A549 treated with AZD2906 at 1 μM for 4 hours (cell line): ENCODE measurements at places on chromosomes 13 and 19. TPM values are rescaled to one million over a fixed set of nuclear protein-coding genes. Genes with fewer than 3 reads are reported as not detected.

KLHL1 gene
- not detected in 5 replicates for total RNA-seq

ZNF709 gene
- 0.01 to 0.02 TPM (median 0.02 TPM) in 3 of 5 replicates, not detected in the others for total RNA-seq

ZNF91 gene
- total RNA-seq = 0.09 to 0.38 TPM (median 0.15 TPM) in 5 replicates

GRIK5 gene
- 0.23 to 0.66 TPM (median 0.42 TPM) in 5 replicates for total RNA-seq

ZNF534 gene
- not detected in 5 replicates for total RNA-seq

CNN1 gene
- total RNA-seq = 0.24 to 0.44 TPM (median 0.37 TPM) in 5 replicates

ZNF627 gene
- total RNA-seq = 2.7 to 5.8 TPM (median 3.6 TPM) in 5 replicates

SLITRK5 gene
- 0.51 to 0.63 TPM (median 0.57 TPM) in 5 replicates for total RNA-seq

ATP4A gene
- total RNA-seq = 0.06 to 0.14 TPM (median 0.13 TPM) in 4 of 5 replicates, not detected in the other

GJB2 gene
- total RNA-seq = 0.55 to 0.75 TPM (median 0.65 TPM) in 5 replicates

OR7A5 gene
- total RNA-seq = not detected in 5 replicates
